MCF 10A (cell line): ENCODE measurements at places on chromosomes 2 and 18. TPM values are rescaled to one million over a fixed set of nuclear protein-coding genes. Genes with fewer than 3 reads are reported as not detected.

The GALNT5 gene
- total RNA-seq = not detected in 2 replicates

The HOXD10 gene
- total RNA-seq = not detected in 2 replicates

The CFAP65 gene
- total RNA-seq = not detected in 2 replicates

The VWA3B gene
- not detected in 2 replicates for total RNA-seq

The GMPPA gene
- 70.7 and 80.2 TPM in 2 replicates for total RNA-seq

The FOXI3 gene
- not detected in 2 replicates for total RNA-seq

- no peak for DNase-seq
Measured at GRCh38 chr2:215537611-215538010, 101.7 kb upstream of the FN1 start.

GRCh38 chr2:134712736-134713135 is 6.1 kb downstream of the TMEM163 start:
- no peak for DNase-seq

GRCh38 chr2:176122052-176122682 is 352 bp upstream of the HOXD9 start:
- no peak for DNase-seq

GRCh38 chr18:69981948-69982347 is 34.3 kb upstream of the CD226 start:
- no peak for DNase-seq

GRCh38 chr2:95207111-95207961 is at the start of gene ZNF892:
Gene ZNF892, plus strand, starts transcription at chr2:95207521. Its CDS starts 295 bp downstream, at chr2:95207816.
- DNase-seq = peak; percentile 94

- no peak for DNase-seq
Measured at GRCh38 chr2:2647141-2647541, 316.1 kb upstream of the MYT1L start.

GRCh38 chr2:150938527-150938926 is 323.1 kb downstream of the RBM43 start:
- DNase-seq = no peak

- DNase-seq = no peak
Measured at GRCh38 chr2:171346723-171347557, 86.8 kb downstream of the METTL8 start.

- no peak for DNase-seq
Measured at GRCh38 chr2:179809606-179810005, 51.8 kb downstream of the ZNF385B start.

- DNase-seq = no peak
Measured at GRCh38 chr18:13587001-13587400, 139.4 kb downstream of the FAM210A start.
